Pulmonary artery endothelial cell (primary cell): ENCODE measurements at places on chromosomes 2 and 18. TPM values are rescaled to one million over a fixed set of nuclear protein-coding genes. Genes with fewer than 3 reads are reported as not detected.

The PTRHD1 gene
- total RNA-seq: 24.6 and 31.0 TPM in 2 replicates

The TBR1 gene
- 0.04 and 0.07 TPM in 2 replicates for total RNA-seq

The MRO gene
- not detected in 2 replicates for total RNA-seq

The SEMA4F gene
- 5.5 and 6.4 TPM in 2 replicates for total RNA-seq

The PFN4 gene
- total RNA-seq: 0.14 and 0.59 TPM in 2 replicates

The KYNU gene
- 0.07 and 0.11 TPM in 2 replicates for total RNA-seq

The NGEF gene
- total RNA-seq: 0.14 and 3.2 TPM in 2 replicates

The TWIST2 gene
- 5.4 and 13.2 TPM in 2 replicates for total RNA-seq

DNA sequence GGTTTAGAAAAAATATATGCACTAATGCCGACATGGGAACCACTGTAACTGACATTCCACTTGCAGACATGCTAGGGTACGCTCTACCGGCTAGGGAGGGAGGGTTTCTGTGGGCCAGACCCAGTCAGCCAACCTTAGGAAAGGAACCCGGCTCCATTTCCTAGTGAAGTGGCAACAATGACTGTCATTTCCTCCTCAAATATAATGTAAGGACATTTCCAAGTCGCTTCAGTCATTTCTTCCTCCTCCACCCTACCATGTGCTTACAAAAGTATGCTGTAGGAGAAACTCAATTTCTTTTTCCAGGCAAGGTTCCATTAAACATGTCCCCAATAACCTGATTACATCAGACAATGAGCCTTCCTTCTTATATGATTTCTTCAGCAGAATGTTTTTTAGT lies 64.3 kb upstream of the PSMD14 start:
- DNase-seq: no peak

DNA sequence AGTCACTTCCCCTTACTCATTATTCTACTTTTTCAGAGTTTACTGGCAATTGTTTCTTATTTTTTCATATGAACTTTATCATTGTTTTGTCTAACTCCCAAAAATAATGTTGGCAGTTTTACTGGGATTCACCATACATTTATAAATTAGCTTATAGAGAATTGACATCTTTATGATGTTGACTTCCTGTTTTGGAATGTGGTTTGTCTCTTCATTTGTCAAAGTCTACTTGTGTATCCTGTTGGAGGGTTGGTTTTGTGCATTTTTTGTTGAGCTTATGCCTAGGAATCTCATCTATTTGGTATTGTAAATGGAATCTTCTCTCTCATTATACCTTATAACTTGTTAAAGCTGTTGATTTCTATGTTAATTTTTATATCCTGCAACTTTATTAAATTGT lies 16.4 kb downstream of the EPC2 start:
- no peak for DNase-seq

- DNase-seq: no peak
These were observed 157.4 kb downstream of the DTNA start for GRCh38 chr18:34867520-34867919.

GRCh38 chr18:8942021-8942908 lies 160.2 kb upstream of the NDUFV2 start:
- DNase-seq: no peak

GRCh38 chr18:54877076-54877475 lies 48.8 kb downstream of the RAB27B start:
- DNase-seq: no peak

GRCh38 chr2:237572742-237573101 lies 6.3 kb downstream of the PRLH start:
- no peak for DNase-seq

DNA sequence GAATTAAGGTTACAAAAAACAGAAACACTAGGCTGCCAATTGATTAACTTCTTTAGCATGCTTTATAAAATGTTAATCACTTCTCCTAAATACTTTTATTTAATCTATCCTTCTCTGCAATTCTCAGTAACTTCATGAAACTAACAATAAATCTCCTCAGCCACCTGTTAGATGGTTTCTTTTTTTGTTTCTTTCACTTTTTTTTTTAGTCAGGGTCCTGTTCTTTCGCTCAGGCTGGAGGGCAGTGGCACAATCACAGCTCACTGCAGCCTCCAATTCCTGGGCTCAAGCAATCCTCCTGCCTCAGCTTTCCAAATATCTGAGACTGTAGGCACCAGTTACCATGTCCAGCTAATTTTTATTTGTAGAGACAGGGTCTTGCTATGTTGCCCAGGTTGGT lies 213.4 kb upstream of the STK17B start:
- no peak for DNase-seq

- DNase-seq: no peak
These were observed 277.7 kb upstream of the FBXO11 start for GRCh38 chr2:48183991-48184390.

- no peak for DNase-seq
These were observed 53.8 kb downstream of the SKA1 start for GRCh38 chr18:50428531-50429206.

GRCh38 chr2:215598376-215598975 lies 162.6 kb upstream of the FN1 start:
- DNase-seq: no peak
